ENCODE measurements at places on chromosomes 7 and 10. TPM values are rescaled to one million over a fixed set of nuclear protein-coding genes. Genes with fewer than 3 reads are reported as not detected.

Gene CRTAC1
- total RNA-seq, result 8.0 TPM

Gene CH25H
- 2.5 TPM for total RNA-seq

Gene EBLN1
- not detected for total RNA-seq

Gene TMEM225B
- 2.7 TPM for total RNA-seq

Gene MAGI2
- 22.0 TPM for total RNA-seq

Gene RBM20
- total RNA-seq, result 3.2 TPM

Gene DRGX
- 0.04 TPM for total RNA-seq

Gene PDZD7
- total RNA-seq, result 4.7 TPM

Gene BMI1
- total RNA-seq, result 44.6 TPM

Gene CRPPA
- 2.8 TPM for total RNA-seq

Gene WDR86
- total RNA-seq, result 0.56 TPM

Gene KNDC1
- total RNA-seq, result 4.4 TPM

Gene ALOX5
- 0.73 TPM for total RNA-seq

Gene ZNF239
- 5.8 TPM for total RNA-seq

Gene MAT1A
- 0.14 TPM for total RNA-seq

Gene WASHC2A
- 36.8 TPM for total RNA-seq

Gene LRRC18
- 0.19 TPM for total RNA-seq

Gene CYP3A4
- total RNA-seq, result 0.78 TPM

Gene HOXA10
- 2.1 TPM for total RNA-seq

Gene CTTNBP2
- not detected for total RNA-seq

Gene AGBL3
- 1.9 TPM for total RNA-seq

Gene MIOS
- 30.3 TPM for total RNA-seq

Gene NEBL
- total RNA-seq, result 10.3 TPM

Gene NKX2-3
- total RNA-seq, result 0.09 TPM

Gene STOX1
- total RNA-seq, result 25.6 TPM

Gene CNPY1
- total RNA-seq, result 0.46 TPM

Gene TEX36
- total RNA-seq, result not detected

Gene ADCYAP1R1
- total RNA-seq, result 0.32 TPM

Gene SPDYE2
- total RNA-seq, result not detected

Gene GPR158
- 1.4 TPM for total RNA-seq

Gene CYP2C8
- total RNA-seq, result not detected

Gene OR6V1
- total RNA-seq, result not detected

Gene GBX1
- total RNA-seq, result 0.71 TPM

Gene IFIT1B
- total RNA-seq, result 0.65 TPM

Gene DPCD
- total RNA-seq, result 91.4 TPM

Gene ZNF467
- total RNA-seq, result 5.2 TPM

Measured in motor neuron (in vitro differentiated cells).